Foreskin keratinocyte (primary cell): ENCODE measurements at places on chromosomes 12 and 14.

DNA sequence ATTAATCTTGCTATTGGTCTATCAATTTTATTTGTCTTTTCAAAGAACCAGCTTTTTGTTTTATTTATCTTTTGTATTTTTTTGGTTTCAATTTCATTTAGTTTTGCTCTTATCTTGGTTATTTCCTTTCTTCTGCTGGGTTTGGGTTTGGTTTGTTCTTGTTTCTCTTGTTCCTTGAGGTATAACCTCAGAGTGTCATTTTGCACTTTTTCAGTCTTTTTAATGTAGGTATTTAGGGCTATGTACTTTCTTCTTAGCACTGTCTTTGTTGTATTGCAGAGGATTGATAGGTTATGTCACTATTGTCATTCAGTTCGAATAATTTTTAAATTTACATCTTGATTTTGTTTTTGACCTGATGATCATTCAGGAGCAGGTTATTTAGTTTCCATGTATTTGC lies 92.7 kb upstream of the DCD start:
- no peak for DNase-seq

- DNase-seq, result no peak
These were observed 2.2 kb downstream of the NAB2 start for GRCh38 chr12:57090924-57091637.

DNA sequence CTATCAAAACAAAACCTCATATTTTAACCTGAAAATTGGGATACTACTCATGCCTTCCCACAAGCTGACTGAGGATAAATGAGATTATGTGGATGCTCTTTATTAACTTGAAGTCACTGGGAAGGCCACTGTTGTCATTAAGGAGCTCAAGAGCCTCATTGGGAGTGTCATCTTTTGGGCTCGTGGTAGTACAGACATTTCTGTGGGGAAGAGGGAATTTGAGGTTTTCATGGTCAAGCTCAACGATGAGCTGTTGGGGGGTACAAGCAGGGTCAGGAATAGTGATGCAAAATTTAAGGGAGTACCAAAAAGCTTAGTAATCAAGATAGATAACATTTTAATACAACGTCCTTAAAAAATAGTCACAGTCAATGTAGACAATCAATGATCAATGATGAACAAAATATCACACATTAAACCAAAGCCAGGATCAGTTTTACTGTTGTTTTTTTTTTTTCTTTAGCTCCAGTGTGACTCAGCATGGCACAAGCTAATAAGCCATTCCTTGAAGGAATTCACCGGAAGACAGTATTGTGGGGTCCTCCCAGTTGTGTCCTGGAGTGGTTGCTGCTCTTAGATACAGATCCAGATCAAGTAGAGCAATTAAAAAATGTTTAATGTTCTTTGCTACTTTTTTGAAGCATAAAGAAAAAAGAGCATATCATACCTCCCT lies 130.9 kb downstream of the C12orf75 start:
- no peak for DNase-seq

DNA sequence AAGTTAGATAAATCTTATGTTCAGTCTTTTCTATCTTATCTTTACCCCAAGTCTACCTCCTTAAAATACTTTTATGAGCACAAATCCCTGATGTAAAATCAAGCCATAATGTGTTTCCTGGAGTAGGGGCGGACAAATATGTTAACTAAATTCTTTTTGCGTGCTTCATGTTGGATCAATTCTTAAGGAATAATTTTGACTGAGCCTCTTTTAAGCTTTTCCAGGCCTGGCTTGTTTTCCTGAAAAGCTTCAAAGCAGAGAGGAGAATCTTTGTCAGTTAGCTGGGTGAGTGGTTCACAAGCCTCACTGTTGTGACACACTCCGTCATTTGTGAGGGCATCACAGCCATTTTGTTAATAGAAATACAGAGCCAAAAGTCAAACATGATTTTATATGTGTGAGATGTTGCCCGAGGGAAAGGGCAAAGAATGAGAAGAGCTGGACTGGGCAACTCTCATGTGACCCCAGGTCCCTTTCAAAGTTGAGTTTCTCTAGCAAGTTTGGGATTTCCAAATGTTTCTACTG lies 468.9 kb downstream of the RGS6 start:
- no peak for DNase-seq

GRCh38 chr12:122099856-122100255 lies 21.3 kb downstream of the MLXIP start:
- DNase-seq, result no peak

DNA sequence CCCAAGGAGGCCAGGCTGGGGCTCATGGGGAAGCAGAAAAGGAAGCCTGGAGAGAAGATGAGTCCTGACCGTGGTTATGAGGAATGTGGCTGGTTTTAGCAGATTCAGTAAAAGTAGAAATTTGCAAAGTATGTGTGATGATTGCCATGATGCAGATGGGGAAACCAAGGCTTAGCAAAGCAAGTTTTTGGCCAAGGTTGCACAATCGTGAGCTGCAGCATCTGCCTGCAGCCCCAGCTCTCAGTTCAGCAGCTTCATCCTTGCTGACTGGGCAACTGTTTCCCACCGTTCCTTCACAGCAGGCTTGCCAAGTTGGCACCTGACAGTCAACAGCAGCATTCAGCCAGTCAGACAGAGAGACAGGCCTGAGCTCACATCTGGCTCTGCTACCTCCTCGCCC lies 656.7 kb downstream of the MED13L start:
- DNase-seq, result no peak

DNA sequence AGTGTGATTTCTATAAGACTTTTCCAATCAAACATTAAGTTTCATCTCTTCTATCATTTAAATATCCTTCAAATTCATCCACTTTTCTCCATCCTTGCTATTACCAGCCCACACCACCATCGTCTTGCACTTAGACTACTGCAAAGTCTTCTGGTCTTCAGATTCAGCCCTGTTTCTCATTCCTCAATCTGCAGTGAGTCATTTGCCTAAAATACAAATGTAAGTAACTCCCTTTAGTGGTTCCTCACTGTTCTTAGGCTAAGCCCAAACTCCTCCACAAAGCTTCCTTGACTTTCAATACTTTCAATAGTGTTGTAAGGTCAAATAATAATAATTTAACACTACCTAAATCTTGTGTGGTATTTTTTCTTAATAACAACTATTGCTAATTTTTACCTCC lies 83.3 kb downstream of the PLEKHG7 start:
- no peak for DNase-seq

DNA sequence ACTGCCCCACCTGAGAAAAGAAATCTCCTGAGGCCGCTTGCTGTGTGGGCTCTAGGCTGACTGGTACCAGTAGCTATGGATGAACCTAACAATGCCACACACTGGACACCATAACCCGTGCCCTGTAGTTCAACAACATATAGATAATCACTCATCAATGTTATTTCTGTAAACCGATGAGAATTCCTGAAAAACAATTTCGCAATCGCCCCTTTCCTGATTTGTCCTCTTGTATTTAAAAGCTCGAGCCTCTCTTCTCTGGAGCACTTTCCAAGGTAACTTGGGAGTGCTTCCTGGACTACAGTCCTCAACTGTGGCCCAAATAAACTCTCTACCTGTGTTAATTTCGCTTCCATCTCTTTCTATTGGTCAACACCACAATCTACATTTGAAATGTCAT lies 26.1 kb upstream of the PPP2R5C start:
- DNase-seq, result no peak

GRCh38 chr12:131863711-131864396 lies 30.6 kb upstream of the ULK1 start:
- DNase-seq, result peak; percentile 33

- no peak for DNase-seq
These were observed 140.3 kb upstream of the NUDT4 start for GRCh38 chr12:93237235-93237915.

- no peak for DNase-seq
These were observed 41.6 kb upstream of the PYGL start for GRCh38 chr14:50985859-50986331.

DNA sequence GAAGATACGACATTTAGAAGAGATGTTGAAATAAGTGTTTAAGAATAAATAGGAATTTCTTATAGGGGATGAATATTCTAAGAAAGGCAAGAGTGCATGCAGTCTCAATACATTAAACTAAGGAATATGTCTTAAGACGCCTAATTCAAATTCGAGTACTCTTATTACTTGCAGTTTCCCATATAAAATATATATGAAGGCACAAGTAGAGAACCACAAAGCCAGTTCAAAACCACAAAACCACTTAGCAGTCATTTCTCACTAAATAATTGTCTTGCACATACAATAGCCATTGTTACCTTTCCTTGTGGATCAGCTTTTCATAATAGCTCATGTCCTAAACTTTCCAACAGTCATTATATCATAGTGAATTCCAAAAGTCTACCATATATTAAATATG lies 91.0 kb upstream of the MON2 start:
- no peak for DNase-seq

GRCh38 chr14:66315098-66315497 lies 171.1 kb upstream of the CCDC196 start:
- no peak for DNase-seq

DNA sequence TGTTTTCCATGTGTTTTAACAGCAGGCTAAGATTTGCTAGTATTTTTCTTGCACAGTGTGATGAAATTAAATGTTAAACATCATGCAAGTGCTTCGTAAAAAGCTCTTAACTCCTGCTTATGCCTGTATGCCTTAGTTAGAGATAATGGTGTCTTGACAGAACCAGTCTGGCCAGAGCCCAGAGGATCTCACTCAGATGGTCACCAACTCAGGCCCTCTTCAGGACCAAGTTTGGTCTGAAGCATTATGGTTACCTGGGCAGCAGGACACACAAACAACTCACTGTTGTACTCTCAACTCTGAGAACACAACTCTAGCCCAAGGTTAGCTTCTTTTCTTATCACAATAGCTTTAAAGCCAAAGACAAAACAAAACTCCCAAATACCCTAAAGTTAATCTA lies 115.4 kb downstream of the KIF21A start:
- no peak for DNase-seq

GRCh38 chr14:75044322-75044721 lies 6.9 kb downstream of the MLH3 start:
- DNase-seq, result peak; percentile 31

DNA sequence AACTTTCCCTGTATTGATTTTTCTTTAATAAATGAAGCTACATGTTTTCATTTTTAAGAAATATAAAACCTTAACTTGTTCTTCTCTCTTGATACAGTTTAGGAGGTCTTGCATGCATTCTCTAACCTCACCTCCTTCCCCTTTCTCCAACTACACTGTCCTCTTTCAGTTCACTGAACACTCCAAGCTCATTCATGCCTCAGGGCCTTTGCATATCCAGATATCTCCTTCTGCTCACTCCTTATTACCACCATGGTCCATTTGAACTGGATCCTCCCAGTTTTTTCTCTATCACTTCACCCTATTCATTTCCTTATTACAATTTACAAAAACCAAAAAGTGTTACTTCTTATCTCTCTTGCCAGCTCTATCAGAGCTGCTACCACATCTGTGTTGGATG lies 242.9 kb upstream of the PLEKHG7 start:
- no peak for DNase-seq

GRCh38 chr12:125381373-125381772 lies 316.1 kb downstream of the AACS start:
- DNase-seq, result no peak

DNA sequence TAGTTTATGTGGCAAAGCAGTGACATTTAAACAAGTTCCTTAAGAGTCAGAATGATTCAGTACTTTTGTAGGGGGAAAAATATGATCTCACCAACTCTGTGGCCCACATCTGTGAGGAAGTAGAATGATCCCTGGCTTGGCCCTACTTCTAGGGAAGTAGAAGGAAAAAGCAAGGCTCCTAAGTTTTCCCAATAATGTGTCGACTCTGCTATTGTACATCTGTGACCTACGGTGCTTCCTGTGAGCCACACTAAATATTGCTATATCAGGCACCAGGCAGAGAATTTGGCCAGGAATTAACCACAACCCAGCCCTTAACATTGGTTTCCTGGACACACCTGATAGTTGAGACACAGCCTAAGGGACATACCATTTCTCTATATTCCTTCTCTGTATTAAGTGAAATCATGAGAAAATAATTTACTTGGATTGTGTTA lies 9.3 kb upstream of the NID2 start:
- DNase-seq, result no peak

DNA sequence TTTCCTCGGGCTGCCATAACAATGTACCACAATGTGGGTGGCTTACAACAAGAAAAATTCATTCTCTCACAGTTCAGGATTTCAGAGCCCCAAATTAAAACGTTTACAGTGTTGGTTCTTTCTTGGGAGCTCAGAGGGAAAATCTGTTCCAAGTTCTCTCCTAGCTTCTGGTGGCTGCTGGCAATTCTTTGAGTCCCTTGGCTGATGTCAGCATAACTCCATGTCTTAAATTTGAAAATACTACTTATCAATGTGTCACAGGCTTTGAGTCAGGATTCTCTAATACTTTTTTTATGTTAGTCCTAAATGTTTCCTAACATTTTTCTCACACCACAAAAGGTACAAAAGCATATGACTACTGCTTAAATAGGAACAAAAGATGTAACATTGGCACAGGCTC lies 198.4 kb upstream of the ATXN7L3B start:
- DNase-seq, result no peak

GRCh38 chr14:53963320-53964227 lies 6.9 kb upstream of the BMP4 start:
- peak; percentile 33 for DNase-seq

- no peak for DNase-seq
These were observed 1.6 kb upstream of the CLEC14A start for GRCh38 chr14:38257507-38257906.

GRCh38 chr12:19121449-19122018 lies 8.0 kb upstream of the PLEKHA5 start:
- DNase-seq, result no peak
